ENCODE measurements at places on chromosomes 4 and X. TPM values are rescaled to one million over a fixed set of nuclear protein-coding genes. Genes with fewer than 3 reads are reported as not detected.

The PAGE5 gene
- total RNA-seq, result not detected

The HTR2C gene
- not detected for total RNA-seq

The MUC7 gene
- not detected for total RNA-seq

The GATA1 gene
- total RNA-seq, result not detected

The SYP gene
- 2.9 TPM for total RNA-seq

The KIT gene
- not detected for total RNA-seq

The SPANXA2 gene
- not detected for total RNA-seq

The GPRIN3 gene
- 1.6 TPM for total RNA-seq

The S100P gene
- 184 TPM for total RNA-seq

The IL2 gene
- total RNA-seq, result not detected
